CD8-positive, alpha-beta memory T cell (primary cell): ENCODE measurements at places on chromosomes 6 and 20.

- no peak for DNase-seq
These were observed 390.4 kb downstream of the SYNE1 start for GRCh38 chr6:152246554-152247337.

GRCh38 chr6:29619578-29620160 is 13.3 kb downstream of the GABBR1 start:
- no peak for DNase-seq

DNA sequence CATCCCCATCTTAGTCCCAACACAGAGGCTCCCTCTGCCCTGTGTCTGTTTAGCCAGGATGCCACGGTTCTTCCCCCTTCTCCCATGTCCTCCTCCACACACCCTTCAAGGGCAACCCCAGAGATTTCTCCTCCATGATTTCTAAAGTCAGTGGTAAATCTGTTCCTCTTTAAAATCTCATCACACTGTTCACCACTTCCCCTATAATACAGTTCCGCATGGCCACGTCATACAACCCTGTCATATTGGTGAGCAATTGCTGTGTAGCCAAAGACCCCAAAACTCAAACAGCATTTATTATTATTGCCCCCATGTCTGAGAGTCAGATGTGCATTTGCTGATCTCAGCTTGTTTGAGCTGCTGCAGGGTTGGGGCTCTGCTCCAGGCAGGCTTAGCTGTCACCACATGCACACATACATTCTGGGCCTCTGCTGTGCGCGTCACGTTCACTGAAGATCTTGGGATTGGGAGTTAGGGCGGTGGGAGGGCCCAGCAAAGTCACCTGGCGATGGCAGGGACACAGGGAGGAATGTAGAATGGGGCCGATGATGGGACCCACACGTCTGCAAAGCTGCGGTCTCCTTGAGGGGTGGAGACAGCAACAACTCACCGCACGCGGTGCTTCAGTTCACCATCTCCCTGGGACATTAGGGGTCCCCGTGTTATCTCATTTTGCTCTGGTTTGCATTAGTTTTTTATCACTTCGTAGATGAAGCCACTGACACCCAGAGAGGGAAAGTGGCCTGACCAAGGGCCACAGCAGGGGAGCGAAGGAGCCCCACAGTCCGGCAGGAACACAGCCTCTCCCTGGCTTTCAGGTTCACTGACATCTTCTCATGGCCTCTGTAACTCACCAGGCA is 36.9 kb upstream of the CD93 start:
- no peak for DNase-seq

- no peak for DNase-seq
These were observed 8.4 kb downstream of the STXBP5 start for GRCh38 chr6:147212622-147213021.

GRCh38 chr20:52518735-52519134 is 327.2 kb upstream of the ZFP64 start:
- no peak for DNase-seq

DNA sequence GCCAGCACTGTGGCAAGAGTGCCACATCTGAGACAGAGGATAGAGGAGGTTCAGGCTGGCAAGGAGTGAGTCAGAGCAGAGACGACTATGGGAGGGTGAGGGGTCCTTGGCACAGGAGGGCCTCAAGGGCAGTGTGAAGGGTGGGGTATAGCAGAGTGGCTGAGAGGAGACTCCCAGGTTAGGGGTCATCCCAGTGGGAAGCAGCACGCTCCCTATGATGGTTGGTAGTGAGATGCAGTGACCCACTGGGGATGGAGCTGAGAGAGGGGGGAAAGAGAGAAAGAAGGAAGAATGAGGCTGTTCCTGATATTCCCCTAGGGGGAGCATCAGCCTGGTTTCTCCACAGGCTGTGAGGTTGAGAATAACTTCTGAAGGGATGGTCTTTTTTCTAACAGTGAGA is 97.3 kb downstream of the INSM1 start:
- no peak for DNase-seq

- no peak for DNase-seq
These were observed 272.2 kb upstream of the FOXQ1 start for GRCh38 chr6:1039746-1040145.

DNA sequence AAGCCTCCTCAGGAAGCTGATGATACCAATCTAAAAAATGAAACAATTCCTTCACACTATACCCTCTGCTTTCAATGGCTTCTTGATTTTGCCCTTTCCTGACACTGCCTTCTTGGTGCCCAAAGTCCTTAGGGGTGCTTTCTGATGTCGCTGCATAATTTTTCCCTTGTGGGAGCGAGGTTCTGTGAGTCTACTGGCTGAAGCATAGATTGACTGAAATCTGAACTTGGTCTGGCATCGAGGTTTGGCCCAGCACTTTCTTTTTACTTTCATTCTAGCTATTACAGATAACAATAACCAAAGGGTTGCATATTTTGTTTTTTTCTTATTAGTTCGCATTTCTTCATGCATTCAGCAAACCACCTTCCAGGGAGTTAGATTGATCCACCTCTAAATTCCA is 65.8 kb downstream of the E2F3 start:
- DNase-seq: no peak

DNA sequence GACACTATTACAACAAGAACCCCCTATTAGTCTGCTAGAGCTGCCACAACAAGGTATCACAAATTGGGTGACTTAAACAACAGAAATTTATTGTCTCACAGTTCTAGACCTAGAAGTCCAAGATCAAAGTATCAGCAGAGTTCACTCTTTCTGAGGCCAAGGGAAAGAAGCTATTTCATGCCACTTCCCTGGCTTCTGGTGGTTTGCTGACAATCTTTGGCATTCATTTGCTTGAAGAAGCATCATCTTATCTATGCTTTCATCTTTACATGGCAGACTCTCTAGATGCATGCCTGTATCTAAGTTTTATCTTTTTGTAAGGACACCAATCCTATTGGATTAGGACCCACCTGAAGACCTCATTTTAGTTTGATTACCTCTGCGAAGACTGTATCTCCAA is 296.8 kb upstream of the MARCKS start:
- no peak for DNase-seq

GRCh38 chr6:16684195-16684689 is 77.0 kb downstream of the ATXN1 start:
- no peak for DNase-seq

DNA sequence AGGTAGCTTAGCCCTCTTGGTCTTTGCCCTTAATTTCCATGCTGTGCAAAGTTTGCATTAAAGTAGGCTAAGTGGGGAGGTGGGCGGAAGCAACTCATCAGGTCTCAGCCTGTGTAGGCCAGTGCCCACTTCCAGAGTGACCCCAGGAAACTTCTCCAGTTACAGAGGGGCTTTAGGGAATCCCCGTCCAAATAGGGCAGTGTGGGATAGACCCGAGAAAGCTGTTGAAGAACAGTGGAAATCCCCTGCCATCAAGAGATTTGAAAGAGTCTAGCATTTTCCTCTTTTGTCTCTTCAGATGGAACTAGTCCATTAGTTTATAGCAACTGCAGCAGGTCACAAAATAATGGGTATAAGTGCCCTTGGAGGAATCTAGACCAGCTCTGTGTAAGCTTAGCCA is 20.2 kb downstream of the SF3B5 start:
- DNase-seq: no peak

DNA sequence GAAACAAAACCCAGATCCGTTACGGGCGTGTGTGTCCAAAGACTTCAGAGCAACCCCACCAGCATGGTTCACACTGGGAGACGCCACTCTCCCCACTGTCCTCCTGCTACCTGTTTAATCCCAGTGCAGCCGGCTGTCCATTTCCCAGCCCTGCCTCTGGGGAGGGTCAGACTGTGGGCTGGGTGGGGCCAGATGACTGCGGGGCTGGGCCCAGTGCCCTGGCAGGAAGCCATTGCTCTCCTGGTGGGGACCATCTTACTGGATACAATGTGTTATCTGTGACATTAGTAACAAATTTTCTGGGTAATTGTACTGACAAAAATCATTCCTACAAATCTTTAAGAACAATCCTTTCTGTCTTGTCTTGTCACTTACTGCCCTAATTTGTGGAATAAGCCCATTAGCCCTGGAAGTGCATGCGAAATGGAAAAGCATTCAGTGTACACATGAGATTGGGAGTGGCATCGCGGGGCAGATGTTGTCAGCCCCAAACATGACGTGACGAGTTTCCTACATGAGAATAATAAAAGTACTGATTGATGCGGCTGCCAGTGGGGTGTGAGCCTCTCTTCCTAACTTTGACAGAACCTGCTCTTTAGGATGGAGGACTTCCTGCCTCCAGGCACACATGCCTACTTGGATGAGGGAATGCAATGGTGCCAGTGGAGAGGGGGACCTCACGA is 37.9 kb upstream of the PCMTD2 start:
- DNase-seq: no peak

- no peak for DNase-seq
These were observed 130.9 kb downstream of the RFPL4B start for GRCh38 chr6:112478036-112478435.

- no peak for DNase-seq
These were observed 414.9 kb downstream of the KIF16B start for GRCh38 chr20:16158090-16158975.

DNA sequence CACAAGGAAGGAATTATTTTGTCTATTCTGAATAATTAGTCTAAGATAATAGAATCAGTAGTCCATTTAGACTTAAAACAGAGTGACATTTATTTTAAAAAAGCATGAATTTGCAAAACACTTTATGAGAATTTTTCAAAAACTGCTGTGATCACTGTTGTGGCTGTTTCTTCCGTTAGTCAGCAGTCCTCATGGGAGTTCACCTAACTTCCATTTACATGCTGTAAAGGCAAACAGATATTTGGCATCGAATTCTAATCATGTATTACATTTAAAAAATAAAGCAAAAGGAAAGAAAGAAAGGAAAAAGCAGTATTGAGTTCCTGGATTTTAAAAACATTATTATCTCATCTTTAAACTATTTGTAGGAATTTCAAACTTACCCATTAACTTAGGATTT is 111.8 kb downstream of the MTHFD1L start:
- no peak for DNase-seq

GRCh38 chr6:165556116-165556843 is 106.8 kb downstream of the PDE10A start:
- no peak for DNase-seq

DNA sequence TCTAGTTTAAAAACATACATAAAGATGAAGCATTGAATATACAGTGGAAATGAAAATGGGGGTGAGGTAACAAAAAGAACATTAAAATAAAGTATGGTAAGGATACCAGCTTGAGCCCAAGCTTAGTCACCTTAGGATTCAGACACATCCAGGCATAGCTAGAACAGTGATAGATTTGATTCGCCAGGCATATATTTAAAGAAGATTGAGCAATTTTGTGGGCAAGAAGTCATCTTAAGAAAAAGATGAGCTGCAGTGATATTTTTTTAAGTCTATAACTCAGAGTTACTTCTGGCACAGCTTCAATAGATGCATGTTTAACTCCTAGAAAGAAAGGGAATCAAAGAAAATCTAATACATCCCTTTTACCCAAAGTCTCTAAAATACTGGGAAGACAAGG is 97.9 kb downstream of the BMP5 start:
- no peak for DNase-seq

- no peak for DNase-seq
These were observed 20.7 kb upstream of the HEY2 start for GRCh38 chr6:125728739-125729138.

GRCh38 chr6:17169711-17170110 is 67.9 kb downstream of the STMND1 start:
- DNase-seq: no peak

GRCh38 chr6:1604158-1605003 is 5.3 kb upstream of the FOXC1 start:
- DNase-seq: peak; percentile 60

- DNase-seq: no peak
These were observed 36.8 kb upstream of the PRND start for GRCh38 chr20:4684837-4685413.

DNA sequence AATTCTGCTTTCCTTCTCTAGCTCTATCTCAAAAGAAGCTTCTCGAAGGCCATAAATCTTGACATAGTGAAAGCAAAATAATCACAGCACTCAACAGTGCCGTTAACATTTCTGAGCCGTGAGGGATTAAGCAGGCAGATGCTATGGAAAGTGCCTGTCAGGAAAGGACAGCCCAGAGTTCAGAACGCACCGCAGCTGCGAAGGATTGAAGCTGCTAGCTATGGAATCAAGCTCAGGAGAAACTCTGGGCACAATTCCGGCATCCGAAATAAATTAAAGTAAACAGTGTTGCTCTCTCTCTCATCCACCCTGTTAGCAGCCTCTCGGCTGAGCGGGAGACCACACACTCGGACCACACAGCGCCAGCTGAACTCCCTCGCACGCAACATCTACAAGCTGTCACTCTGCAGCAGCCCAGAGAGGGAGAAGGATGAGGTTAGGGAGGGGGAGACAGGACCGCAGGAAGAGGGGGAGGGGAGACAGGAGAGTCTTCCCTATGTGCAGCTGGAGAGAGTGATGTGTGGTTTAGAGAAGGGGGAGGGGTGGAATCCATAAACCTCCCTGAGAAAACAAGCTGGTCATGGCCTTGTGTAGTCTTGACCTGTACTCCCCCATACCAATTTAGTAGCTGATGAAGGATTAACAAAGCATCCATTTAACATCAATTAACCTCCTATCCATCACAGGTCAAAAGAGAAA is 9.0 kb downstream of the EXOC2 start:
- DNase-seq: no peak

DNA sequence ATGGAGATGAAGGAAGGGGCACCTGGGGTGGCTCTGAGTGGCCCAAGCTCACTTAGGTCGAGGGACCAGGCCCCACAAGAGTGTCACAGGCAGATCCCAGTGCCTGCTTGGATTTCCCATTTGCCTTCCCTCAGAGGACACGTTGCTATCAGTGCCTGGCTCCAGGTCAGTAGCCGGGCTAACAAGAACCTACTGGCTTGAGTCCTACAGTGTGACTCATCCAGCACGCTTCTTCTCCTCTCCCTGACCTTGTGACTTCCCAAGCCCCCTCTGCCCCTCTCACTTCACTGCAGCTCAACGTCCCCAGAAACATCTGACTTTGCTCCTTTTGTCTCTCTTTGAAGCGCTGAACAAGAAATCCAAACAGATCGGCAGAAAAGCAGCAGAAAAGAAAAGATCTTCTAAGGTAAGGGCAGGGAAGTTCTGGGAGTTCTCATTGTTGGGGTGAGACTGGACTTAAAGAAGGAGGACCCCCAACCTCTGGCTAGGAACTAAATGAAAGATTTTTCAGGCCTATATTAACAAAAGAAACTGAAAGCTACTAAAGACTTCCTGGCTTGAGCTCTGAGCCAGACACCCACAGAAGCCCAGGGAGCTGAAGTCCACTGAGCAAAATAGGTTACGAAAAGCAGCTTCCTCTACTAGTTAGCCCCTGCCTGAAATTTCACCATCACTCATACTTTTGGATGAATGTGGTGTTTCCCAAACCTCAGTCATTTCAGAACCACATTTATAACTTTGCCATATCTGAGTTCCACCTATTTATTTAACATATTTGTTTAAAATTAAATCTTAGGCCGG is 21.5 kb downstream of the ASIP start:
- DNase-seq: no peak

DNA sequence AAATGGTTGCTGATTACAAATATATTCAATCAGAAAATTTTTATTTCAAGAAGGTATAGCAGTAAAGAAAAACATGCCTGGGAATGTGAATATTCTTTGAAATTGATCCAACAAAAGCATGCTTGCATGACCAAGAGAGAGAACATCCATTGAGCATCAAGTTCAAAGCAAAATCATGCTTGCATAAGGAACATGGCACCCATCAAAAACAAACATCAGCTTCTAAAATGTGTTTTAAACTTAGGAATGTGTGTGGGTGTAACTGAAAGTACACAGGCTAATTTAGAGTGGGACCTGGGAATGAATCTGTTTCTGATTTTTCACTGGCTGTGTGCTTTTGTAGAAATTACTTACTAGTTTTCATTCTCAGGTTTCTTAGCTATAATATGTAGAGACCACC is 5.6 kb downstream of the SLC17A5 start:
- DNase-seq: no peak
